ENCODE measurements at places on chromosomes 7 and 10.

DNA sequence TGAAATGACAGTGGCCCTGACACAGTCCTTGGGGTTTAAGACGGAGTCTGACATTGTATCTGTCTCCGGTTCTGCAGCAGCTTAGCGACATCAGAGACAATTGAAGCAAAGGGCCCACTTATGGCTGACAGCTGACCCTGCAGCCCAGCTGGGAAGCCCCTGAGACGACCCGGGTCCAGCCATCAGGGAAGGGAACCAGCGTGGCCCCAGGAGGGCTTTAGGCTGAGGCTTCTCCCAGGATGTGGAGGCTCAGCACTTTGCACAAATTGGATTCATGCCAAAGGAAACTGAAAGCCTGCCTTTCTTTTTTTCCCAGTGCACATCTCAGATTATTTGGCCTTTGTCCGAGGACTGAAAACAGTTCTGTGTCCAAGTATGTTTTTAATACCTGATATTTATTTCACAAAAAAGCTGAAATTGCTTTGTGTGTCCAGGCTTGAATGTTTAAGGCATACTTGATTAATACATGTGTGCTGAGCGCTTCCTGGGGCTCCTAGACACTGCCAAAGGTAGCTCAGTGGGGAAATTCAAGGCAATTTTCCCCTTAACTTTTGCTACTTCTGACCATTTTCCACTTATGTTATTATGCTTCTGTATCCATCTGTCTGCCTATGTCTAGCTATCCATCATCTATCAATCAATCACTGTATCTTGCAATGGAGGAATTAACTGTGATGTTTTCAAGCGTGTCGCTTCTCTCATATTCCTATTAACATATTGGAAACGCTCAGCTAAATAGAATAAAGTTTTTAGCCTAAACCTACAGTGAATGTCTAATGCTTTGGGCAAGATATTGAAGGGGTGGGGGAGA, 34.8 kb downstream of the KLF6 start:
- DNase-seq: peak; percentile 41

GRCh38 chr10:61943674-61944378, 42.3 kb downstream of the ARID5B start:
- DNase-seq: no peak

- no peak for DNase-seq
These were observed 39.0 kb upstream of the ZNF438 start for GRCh38 chr10:31070691-31071090.

DNA sequence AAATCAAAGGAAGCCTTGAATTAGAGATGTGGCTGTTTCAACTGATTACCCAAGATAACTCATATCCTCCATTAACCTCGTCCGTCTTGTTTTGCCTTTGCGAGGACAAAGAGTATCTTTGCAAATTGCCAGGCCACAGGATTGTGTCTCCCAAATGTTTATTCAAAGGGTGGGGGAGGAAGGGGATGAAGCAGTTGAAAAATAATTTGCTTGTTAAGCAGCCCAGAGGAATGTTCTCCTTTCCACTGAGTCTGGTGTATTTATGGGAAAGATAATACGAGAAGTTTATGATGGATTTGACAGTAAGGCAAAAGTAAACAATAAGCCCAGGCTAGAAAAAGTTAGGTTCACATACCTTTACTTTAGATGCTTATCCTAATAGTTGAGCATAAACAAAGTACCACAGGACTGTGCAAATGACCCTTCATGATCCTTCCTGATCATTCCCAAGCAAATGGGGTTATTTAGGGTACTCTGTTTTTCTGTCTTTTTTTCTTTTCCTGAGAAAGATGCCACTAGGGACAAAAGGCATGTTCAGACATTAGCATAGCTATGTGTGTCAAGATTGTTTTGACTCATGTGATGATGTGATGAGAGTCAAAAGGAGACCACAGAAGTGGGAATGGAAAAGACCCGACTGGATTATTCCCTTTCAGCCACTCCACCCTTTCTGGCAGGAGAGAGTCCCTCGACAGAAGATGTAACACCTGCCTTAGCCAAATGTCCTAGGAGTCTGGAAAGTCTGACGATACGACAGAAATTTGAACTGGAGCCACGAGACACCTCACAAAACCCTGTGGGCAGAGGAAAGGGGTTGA, 243.0 kb upstream of the GLI3 start:
- DNase-seq: no peak

DNA sequence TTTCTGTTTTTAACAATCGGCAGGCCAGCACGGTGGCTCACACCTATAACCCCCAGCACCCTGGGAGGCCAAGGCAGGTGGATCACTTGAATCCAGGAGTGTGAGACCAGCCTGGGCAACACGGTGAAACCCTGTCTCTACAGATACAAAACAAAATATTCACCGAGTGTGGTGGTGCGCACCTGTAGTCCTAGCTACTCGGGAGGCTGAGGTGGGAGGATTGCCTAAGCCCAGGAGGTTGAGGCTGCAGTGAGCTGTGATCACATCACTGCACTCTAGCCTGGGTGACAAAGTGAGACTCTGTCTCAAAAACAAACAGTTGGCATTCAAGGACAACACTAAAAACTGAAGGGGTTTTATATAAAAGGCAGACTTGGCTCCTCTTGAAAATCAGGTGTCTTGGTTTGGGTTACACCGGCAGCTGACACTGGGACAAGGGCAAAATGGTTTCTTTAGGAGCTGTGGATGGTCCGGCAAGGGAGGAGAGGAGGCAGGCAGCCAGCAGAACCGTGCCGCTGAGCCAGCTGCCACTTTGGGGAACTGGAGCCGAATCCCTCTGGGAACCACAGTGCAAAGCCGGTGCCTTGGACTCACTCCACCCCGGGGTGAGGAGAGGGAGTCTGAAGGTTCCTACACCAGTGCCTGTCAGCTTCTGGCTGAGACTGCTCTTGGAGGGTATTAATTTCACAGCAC, 52.6 kb downstream of the CHST3 start:
- peak; percentile 68 for DNase-seq

- no peak for DNase-seq
These were observed 69.8 kb upstream of the LSM8 start for GRCh38 chr7:118114175-118114574.

DNA sequence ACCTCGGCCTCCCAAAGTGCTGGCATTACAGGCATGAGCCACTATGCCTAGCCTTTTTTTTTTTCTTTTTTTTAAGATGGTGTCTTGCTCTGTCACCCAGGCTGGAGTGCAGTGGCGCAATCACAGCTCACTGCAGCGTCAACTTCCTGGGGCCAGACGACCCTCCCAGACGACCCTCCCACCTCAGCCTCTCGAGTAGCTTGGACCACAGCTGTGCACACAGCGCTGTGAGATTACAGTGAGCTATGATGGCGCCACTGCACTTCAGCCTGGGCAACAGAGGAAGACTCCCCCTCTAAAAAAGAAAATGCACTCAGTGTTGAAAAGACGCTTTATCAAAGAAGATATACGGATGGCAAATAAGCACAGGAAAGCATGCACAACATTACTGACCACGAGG, 16.5 kb upstream of the WIPI2 start:
- no peak for DNase-seq

- DNase-seq: no peak
These were observed 26.2 kb downstream of the FAM171A1 start for GRCh38 chr10:15344876-15345285.

GRCh38 chr10:95792211-95792780, 36.3 kb downstream of the ENTPD1 start:
- DNase-seq: no peak

DNA sequence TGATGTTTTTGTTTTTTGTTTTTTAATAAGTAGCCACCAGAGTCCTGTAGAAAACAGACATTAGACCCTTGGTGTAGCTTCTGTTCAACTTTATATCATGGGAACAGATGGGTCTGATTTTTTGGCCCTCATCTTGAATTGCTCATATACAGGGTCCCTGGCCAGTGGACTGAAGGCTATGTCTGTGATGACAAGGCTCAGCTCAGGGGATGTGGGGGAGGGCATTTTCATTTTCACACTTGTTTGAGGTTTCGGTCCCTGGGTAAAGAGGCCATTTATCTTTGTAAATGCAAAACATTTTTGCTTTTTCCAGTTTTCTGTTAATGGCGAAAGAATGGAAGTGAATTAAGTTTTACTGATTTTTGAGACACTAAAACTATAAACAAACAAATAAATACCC, 257.6 kb upstream of the PHYHIPL start:
- DNase-seq: no peak

GRCh38 chr7:149855361-149856305, 17.5 kb downstream of the ZNF862 start:
- peak; percentile 26 for DNase-seq

GRCh38 chr7:151794508-151795167, 82.3 kb downstream of the PRKAG2 start:
- DNase-seq: peak; percentile 82

GRCh38 chr10:17662193-17663138, 18.5 kb downstream of the STAM start:
- no peak for DNase-seq

- no peak for DNase-seq
These were observed 103.4 kb downstream of the ATXN7L1 start for GRCh38 chr7:105773030-105773460.

GRCh38 chr7:67361150-67361549, 364.5 kb downstream of the TYW1 start:
- no peak for DNase-seq

DNA sequence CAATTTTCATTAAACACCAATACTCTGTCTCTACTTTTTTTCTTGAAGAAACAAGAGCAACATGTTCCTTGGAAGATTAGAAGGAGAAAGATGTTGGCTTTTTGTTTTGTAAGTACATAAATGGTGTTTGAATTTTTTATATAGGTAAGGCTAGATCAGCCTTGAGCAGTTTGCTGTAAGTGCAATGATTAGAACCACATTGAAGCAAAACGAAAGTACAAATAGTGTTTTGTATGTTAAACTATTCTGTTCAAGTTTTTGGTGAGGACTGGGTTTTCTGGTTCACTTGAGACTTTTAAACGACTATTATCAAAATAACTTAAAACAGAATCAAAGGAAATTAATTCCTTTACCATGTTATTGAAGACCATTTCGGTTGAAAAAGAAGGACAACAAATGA, 162.9 kb upstream of the NRP1 start:
- no peak for DNase-seq

GRCh38 chr7:51019191-51019844, 236.6 kb upstream of the GRB10 start:
- no peak for DNase-seq

DNA sequence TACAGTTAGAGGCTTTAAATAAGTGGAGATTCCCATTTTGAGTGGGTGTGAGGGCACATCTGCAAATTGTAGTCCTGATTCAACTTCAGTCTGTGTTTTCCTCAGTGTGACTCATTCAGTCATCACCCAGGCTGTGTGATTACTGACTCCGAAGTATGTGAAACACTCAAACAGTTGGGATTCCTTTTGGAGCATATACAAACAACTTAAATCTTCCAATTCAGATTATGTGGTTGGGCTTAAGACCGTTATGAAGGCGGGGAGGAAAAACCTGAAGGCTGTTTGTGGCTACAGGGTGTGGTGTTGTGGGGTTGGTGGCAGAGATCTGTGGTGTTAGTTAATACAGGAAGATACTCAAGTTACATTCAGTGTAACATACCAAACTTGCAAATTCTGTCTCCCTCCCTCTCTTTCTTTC, 259.7 kb upstream of the FERD3L start:
- DNase-seq: no peak

DNA sequence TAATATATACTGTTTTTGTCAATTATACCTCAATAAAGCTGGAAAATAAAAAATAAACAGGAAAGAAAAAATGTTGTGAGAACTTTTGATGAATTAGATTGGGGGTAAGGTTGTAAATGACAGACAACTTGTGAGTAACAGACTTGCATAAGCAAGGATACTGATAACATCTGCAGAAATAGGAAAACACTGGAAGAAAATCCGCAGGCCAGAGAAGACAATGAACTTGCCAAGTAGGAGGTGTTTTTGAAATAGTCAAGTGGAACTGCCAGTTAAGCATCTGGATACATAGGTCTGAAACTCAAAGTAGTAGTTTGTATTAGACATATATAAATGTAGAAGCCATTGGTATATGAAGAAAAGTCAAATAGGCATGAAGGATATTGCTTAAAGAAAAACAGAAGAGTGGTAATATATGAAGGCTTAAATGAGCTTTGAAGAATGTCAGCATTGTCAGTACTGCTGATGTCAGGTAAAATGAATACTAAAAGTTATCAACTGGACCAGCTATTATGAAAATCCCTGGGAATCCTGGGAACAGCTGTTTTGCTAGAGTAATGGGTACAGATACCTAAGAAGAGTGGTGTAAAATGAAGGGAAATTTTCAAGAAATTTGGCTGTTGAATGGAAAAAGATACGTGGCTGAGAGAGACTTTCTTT, 58.7 kb downstream of the DNAJC1 start:
- no peak for DNase-seq

Measured in psoas muscle (tissue), 8 donors.